ENCODE measurements at places on chromosomes 6 and 20.

DNA sequence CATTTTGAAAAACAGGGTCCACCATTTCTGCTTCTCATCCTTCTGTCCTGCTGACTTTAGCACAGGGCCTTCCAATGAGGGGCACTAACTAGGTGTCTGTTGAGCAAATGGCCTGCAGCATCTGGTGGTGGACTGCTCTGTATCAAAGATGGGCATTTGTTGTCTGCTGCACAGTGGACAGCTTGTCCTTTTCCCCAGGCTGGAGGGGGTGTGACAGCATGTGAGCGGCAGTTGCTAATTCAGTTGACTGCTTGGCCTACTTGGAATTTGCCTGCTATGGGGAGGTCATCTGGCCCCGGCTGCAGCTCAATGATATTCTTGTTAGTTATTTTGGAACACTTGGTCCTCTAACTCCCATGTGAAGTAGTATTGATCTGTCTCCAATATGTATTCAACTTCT, 93.7 kb downstream of the SH3BGRL2 start:
- no peak for DNase-seq

GRCh38 chr20:1803061-1803931, 91.9 kb upstream of the SIRPA start:
- peak; percentile 73 for DNase-seq

- DNase-seq = no peak
These were observed 923.7 kb downstream of the TBC1D32 start for GRCh38 chr6:120410586-120410985.

DNA sequence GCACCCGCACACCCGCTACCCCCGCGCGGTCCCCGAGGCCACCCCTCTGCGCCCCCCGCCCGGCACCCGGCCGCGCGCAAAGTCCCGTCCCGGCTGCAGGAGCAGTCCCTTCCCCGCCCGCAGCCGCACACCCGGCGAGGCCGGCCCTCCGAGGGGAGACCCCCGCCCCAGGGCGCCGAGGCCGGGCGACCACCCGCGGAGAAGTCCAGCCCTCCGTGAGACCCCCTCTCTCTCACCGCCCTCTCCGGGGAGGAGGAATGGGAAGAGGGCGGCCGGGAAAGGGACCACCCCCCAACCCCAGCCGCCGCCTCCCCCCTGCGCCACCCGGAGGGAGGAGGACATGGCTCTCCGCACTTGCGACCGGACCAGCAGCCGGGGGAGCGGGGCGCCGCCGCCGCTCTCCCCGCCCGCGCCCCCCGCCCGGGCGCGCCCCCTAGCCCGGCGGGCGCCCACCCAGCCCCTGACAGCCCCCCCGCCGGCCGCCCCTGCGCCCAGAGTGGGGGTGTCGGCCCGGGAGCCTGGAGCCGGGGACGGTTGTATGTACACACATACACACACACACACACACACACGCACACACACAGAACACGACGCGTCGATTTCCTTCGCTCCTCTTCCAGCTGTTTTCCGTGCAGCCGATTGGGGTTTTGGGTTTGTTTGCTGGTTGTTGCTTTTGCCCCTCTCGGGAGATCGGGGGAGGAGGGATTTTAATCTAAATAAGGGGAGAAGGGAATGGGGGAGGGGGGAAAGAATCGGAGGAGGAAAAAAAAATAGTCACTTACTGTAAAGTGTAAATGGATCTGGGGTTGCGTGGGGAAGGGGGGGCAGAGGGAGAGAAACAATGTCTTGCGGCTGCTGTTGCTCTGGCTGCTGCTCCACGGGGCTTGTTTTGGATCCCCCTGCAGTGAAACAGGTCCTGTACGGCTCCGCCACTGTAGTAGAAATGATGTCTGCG, at the start of gene ATXN1:
Gene ATXN1, minus strand, starts transcription at position 945 of the 955 bp plus-strand sequence.
- DNase-seq = peak; percentile 42

- DNase-seq = no peak
These were observed 376.5 kb downstream of the KHDRBS2 start for GRCh38 chr6:61909486-61909885.

DNA sequence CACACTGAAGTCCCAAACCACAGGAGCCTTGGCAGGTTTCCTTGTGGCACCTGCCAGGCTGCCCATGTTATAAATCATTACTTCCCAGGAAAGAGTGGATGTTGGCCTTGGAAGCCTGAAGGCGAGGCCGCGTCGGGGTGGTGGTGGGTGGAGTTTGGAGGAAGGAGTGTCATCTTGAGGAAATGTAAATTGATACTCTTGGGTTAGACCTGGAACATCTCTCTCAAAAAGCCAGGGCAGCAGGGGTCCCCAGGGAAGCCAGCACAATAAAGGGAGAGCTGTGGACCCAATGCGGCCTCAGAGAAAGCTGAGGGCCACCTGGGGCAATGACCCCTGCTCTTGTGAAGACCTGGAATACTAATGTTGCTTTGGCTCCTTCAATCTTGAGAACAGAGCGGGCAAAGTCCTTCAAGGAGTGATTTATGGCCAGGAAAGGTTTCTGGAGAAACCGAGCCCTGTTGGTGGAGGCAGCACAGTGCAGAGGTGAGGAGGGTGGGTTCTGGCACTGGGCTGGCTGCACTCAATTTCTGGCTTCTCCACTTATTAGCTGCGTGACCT, 26.3 kb upstream of the TRAF3IP2 start:
- DNase-seq = no peak

DNA sequence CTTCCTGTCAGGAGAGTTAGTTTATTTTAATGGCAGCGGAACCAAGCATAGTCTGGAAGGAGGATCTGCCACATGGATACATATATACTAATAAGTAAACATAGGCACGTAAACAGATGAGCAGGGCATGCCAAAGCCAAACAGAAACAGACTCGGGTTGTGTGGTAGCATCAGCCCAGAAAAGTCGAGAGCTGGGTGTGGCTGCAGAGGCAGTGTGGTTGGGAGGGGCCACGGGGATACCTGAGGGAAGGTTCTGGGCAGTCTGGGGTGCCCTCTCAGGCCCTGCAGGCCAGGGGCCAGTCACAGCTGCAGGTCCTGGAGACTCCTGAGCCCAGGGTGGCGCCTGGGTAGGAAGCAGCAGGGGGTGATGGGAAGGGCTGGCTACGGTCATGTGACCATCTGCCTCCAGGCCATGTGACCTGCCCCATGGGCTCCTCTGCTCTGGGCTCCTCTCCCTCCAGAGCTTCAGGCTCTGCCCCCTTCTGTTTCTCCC, 42.8 kb upstream of the MRPS10 start:
- DNase-seq = no peak

DNA sequence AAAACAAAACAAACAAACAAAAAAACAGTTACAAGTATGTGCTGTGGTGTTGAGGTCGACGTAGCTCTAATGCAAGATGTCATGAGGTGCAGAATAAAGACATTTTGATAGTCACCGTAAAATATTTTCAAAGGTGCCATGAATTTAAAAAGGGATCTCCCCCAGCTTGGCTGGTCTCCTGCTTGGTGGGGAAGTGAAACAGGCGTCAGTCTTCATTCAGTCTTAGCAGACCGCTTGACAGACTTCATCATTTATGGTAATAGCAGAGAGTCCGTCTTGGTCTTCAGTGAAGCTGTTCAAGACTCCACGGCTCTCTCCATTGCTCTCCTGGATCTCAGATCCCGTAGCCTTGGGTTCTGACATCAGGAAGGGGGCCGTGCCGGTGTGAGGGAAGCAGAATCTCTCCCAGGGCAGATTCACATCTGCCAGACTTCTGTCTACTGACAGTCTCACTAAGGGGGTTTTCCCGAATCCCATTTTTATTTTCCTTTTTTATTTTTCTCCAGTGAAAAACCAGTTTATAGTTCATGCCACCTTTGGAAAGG, 1.6 kb downstream of the SLC24A3 start:
- DNase-seq = no peak

DNA sequence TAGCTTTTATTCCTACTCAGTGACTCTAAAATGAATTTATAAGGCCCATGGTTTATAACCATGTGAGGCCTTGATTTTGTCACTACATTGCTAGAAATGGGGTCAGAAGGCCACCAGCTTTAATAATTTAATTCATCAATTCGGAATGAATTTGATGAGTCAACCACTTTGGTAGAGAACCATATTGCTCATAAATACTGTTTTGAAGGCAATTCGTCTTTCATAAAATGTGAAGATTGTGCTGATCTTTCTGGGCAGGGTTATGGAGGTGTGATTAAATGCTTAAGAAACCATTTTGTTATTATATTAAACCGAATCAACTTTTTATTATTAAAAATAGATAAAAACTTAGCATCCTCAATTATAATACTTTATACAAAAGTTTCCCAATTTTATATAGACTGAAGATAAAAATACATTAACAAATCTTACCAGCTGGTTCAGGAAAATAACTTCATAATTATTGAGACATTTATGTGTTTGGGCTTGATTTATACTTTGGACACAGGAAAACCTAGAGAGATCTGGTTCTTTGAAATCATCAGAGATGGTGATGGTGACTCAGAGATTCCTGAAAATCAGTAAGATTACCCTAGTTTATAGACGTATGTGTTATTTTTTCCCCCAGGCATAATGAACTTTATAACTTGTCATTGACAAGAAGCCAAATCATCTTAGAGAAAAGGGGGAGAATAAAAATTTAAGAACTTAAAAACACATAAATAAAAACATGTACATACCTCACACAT, 10.6 kb downstream of the HCRTR2 start:
- DNase-seq = no peak

DNA sequence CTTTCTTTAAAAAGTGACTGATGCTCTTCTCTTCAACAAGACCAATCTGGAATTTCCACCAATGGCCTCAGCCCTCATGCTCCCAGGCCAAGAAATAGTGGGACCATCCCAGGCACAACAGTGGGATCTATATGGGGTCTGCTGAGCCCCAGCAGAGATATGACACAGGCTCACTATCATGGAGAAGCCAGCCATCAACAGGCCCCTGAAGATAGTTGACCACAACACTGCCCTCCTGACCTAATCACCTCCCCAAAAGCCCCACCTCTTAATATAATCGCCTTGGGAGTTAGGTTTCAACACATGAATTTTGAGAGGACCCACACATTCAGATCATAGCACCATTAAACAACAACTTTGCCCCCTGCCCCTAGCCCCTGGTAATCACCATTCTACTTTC, 16.8 kb upstream of the MCM3 start:
- DNase-seq = no peak

- DNase-seq = no peak
These were observed 94.0 kb upstream of the MCHR2 start for GRCh38 chr6:100088009-100088408.

GRCh38 chr20:46688151-46689081, 828 bp downstream of the TP53RK start:
- DNase-seq = no peak

DNA sequence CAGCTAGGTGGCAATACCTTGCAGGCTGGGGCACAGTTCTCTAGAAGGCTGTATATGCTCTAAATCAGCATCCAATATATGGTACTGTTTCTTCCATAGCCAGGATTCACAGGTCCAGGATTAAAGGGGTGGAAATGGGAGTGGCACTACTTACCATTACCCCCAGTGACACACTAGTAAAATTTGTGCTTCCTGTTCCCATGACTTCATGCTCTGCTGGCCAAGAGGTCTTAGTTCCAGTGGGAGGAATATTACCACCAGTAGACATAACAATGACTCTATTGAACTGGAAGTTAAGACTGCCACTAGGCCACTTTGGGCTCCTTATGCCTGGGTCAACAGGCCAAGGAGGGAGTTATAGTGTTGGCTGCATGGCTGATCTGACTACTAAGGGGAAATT, 174.3 kb upstream of the TNFAIP3 start:
- DNase-seq = no peak

DNA sequence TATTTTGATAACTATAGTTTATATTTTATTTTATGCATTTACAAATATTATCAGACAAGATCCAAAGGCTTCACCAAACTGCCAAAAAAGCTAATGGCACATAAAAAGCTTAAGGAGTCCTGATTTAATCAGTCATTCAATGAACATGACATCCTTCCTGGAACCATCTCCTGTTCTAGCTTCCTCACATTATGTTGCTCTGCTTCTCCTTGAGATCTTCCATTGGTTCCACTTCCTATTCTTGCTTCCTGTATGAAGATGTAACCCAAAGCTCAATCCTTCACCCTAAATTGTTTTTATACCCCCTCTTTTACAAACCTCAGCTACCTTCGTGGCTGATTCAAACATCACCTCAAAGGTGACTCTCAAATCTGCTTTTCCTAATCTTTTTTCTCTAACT, 4.5 kb upstream of the BRD2 start:
- DNase-seq = no peak

- no peak for DNase-seq
These were observed 43.7 kb downstream of the CDC5L start for GRCh38 chr6:44431118-44431725.

DNA sequence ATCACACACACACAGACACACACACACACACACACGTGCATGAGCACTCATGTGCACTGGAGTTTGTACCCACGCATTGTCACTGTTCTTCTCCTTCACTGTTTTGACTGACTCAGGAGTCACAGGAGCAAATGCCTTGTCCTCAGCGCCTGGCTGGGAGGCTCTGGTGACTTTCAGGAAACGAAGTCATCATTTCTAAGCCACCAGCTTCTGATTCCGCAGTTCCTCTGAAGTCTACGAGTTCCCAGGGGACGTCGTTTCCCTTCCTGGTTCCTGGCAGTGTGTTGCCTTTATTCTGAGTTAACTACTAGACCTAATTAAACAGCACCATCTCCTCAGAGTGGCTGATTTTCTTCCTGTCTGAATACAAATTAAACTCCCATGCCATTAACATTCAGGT, 82.2 kb upstream of the PMEPA1 start:
- DNase-seq = no peak

- DNase-seq = no peak
These were observed 45.5 kb upstream of the GLP1R start for GRCh38 chr6:39003072-39003471.
